ENCODE measurements at places on chromosomes 2 and 18. TPM values are rescaled to one million over a fixed set of nuclear protein-coding genes. Genes with fewer than 3 reads are reported as not detected.

The SIX3 gene
- total RNA-seq: not detected

The RASGRP3 gene
- 69.2 TPM for total RNA-seq

The GYPC gene
- total RNA-seq: 98.8 TPM

DNA sequence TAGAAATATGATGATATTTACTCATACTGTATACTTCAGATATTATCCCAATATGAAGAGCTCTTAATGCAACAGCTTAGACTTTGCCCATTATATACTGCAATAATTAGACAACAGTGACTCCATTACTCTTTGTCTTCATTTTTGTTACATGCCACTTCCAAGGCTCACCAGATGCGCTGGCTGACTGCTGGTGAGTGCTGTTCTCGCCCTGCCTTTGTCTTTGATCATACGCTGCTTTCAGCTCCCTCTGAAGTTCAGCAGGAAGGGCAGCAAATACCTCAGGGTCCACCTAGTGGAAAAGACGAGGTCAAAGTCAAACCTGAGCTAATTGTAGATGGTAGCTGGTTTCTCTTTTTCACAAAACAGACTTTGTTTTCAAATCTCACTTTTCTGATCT lies 66.3 kb downstream of the EIF5B start:
- peaks cover 97% of the 10 kb centered on the region for H3K36me3 ChIP-seq
- peak overlapping the region; percentile 58 for H3K4me3 ChIP-seq
- no peak for DNase-seq
- no peaks in the 10 kb centered on the region for H3K27me3 ChIP-seq
- peaks cover 48% of the 10 kb centered on the region for H3K4me1 ChIP-seq

GRCh38 chr18:1585881-1586488 lies 681.3 kb downstream of the ADCYAP1 start:
- no peaks in the 10 kb centered on the region for H3K4me1 ChIP-seq
- H3K4me3 ChIP-seq: no peak overlapping the region
- H3K36me3 ChIP-seq: no peaks in the 10 kb centered on the region
- H3K27ac ChIP-seq: no peak overlapping the region

GRCh38 chr2:111659361-111660333 lies 224.3 kb downstream of the ANAPC1 start:
- H3K27ac ChIP-seq: no peak overlapping the region
- DNase-seq: peak; percentile 40
- H3K36me3 ChIP-seq: no peaks in the 10 kb centered on the region
- peaks cover 8% of the 10 kb centered on the region for H3K4me1 ChIP-seq
- H3K27me3 ChIP-seq: no peaks in the 10 kb centered on the region

GRCh38 chr2:57460396-57461276 lies 586.0 kb upstream of the VRK2 start:
- no peak overlapping the region for H3K27ac ChIP-seq
- no peak for DNase-seq
- no peaks in the 10 kb centered on the region for H3K4me1 ChIP-seq
- H3K27me3 ChIP-seq: no peaks in the 10 kb centered on the region
- H3K36me3 ChIP-seq: no peaks in the 10 kb centered on the region

DNA sequence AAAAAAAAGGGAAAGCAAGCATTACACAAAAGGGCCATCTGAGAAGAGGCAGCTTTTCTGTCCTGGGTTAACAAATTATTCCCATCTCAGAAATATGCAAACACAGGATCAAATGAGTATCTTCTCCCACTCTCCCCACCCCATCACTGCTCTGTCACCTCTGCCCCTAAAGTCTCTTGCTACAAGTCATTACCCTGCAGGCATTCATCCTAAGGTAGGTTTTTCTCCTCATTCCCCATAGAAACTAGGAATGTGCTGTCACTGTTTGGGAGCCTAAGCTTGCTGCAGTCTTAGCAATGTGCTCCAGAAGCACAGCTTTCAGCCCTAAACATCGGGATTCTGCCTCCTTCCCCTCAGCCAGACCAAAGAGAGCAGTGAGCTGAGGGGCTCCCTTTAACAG lies 3.6 kb downstream of the LRRTM1 start:
- no peaks in the 10 kb centered on the region for H3K36me3 ChIP-seq
- no peak for DNase-seq
- H3K4me3 ChIP-seq: no peak overlapping the region
- no peak overlapping the region for H3K27ac ChIP-seq
- peaks cover 27% of the 10 kb centered on the region for H3K4me1 ChIP-seq

DNA sequence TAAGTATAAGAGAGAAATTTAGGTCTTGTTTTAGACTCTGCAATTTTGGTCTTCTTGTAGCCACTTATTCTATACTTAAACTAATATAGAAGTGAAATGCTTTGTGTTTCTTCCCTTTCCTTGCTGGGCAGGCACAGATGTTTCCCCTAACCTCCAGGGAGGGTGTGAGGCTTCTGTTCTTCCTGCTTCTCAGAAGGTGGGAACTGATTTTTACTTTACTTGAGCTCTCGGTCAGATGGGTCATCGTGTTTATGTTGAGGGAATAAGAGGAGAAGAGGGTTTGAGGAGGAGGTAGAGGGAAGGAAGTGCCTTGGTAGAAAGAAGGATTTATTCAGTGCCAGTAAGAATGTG lies 92.5 kb upstream of the CXCR4 start:
- H3K4me1 ChIP-seq: no peaks in the 10 kb centered on the region
- H3K27ac ChIP-seq: no peak overlapping the region
- H3K4me3 ChIP-seq: no peak overlapping the region
- no peaks in the 10 kb centered on the region for H3K36me3 ChIP-seq
- DNase-seq: no peak
- peaks cover 12% of the 10 kb centered on the region for H3K27me3 ChIP-seq

- H3K27ac ChIP-seq: no peak overlapping the region
- no peaks in the 10 kb centered on the region for H3K4me1 ChIP-seq
- no peaks in the 10 kb centered on the region for H3K27me3 ChIP-seq
- no peak overlapping the region for H3K4me3 ChIP-seq
- DNase-seq: no peak
- no peaks in the 10 kb centered on the region for H3K36me3 ChIP-seq
Observed at GRCh38 chr2:190804182-190804795, 76.3 kb upstream of the GLS start.

Measured in left ventricle myocardium inferior (tissue), 1 donor.